ENCODE measurements at places on chromosomes 3 and 15.
A peak's percentile ranks its signal among the peaks of the same experiment; 100 is the strongest.

DNA sequence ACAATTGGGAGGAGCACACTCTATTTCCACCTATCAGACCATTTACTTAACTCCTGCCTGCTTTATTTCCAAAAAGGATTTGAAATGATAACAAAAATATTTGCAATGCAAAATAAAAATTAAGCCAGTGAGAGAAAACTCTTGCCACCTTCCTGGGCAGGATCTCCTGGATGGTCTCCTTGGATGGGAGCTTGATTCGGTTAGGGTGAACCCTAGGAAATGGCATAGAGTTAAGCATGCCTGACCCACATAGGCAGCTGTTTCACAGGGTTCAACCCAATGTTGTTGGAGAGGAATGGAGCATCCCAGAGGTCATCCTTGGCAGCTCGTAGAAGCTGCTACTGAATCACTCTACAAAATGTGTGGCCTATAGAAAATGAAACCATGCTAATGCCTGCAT lies 83.8 kb downstream of the TGFBR2 start:
- DNase-seq = no peak

DNA sequence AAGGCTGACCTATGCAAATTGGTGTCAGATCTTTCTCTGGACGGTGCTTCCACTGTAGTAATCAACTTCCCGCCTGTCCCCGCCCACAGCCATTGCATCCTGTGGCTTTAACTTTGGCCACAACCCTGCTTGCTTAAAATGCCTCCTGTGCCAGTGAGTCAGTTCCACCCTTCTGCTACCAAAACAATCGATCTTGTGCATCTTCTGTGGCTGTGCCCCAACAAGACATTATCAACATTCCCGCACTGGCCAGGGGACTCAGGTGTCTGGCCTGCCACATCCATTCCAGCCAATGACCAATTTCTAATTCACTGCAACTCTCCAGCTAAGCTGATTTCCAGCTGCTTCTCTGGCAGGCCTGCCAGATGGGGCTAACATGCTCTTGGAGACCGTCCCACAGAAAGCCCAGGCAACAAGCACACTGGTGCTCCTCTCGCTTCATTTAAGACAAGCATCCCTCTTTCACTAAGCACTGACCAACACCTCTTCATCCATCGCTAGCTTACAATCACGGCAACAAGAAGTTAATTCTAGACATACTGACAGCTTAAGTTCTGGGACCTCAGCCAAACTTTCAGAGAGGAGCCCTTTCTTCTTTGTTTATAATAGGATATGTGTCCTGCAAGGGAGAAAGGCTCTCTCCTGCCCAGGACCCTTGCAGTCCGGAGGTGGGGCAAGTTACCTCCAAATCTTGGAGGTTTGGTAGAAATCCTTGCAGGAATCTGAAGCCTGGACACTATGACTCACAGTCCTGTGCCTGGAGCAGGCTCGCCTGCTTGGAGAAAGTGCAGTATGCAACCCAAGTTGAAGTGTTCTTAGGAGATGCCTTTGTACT lies 6.7 kb downstream of the CA12 start:
- peak; percentile 79 for DNase-seq

DNA sequence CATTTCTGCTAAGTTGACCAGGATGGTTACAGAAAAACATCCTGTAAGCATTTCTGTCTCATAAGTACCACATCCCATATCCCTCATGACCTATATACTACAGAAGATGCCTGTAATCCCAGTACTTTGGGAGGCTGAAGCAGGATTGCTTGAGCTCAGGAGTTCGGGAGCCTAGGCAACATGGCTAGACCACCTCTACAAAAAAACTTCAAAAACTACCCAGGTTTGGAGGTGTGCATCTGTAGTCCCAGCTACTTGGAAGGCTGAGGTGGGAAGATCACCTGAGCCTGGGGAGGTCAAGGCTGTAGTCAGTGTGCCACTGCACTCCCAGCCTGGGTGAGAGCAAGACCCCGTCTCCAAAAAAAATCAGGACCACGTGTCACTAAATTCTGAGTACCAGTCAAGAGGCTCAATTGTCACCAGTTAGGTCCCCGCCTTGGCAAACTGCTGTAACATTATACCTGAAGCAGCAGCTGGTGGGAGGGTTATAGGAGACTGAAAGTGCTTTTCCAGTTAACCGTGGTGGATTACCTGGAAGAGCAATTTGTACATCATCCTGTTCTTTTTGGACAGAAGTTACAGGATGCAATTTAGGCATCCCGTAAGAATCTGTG lies 6.2 kb downstream of the RPL32 start:
- no peak for DNase-seq

DNA sequence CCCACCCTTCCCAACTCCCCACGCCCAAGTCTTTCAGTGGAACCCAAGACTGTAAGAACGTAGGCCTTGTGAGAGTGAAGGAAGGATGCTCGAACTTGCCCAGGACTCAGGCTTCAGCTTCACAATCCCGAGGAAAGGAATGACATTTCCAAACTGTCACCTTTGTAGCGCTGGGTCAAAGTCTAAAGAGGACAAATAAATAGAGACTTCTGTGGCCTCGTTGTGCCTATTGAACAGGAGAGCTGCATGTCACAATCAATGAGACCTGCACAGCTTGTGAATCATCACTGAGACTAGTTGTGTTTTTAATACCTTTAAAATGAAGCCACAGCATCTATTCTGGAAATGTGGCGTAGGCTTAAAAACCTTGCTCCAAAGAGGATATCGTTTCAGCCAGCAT lies 222.8 kb upstream of the ST8SIA2 start:
- DNase-seq = no peak

DNA sequence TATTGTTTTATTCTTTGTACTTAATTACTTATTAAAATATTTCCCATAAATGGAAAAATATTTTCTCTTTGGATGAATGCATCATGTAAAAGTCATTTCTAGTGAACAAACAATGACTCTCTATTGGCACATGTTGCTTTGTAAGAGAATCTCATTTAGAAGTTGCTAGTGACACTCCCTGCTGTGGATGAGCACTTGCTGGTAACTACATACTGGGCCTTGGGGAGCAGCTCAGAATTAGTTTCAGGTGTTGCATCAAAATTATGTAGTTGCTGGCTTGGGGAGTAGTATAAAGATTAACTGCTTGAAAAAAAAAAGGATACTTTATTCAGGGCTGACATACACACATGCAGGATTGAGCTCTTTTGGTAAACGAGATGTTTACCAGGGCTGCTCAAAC lies 80.3 kb upstream of the KCNAB1 start:
- DNase-seq = no peak

DNA sequence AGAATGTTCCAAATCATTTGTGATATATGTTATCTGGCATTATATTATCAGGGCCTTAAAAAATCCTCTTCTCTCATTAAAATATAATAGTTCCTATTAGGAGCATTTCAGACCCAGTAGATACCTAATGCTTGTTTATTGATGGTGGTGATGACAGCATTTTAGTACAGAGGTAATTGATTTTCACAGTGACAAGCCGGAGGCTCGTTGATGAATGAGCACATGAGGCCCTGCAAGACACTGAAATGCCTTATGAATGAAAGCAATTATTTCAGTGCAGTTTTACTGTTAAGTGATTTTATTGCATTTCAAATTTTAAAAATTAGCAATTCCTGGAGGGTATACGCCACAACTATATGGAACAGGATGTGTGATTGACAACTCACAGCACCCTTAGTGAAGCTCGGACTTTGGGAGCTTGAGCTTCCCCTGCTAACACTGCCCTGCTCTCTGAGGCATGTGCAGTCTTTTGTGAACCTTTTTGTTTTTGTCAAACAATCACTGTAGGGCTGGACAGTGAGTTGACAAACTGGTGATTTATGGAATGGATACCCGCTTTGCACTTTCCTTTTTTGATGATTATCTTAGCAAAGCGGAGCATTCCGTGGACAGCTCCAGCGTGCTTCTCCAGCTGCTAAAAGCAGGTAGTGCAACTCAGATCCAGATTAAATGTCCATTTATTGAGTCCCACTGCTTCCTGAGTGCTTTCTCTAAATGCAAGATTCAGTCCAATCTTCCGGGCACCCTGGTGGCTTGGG lies 187.0 kb upstream of the ATP10A start:
- no peak for DNase-seq
